Bronchial epithelial cell (primary cell): ENCODE measurements at places on chromosomes 2 and 18.

DNA sequence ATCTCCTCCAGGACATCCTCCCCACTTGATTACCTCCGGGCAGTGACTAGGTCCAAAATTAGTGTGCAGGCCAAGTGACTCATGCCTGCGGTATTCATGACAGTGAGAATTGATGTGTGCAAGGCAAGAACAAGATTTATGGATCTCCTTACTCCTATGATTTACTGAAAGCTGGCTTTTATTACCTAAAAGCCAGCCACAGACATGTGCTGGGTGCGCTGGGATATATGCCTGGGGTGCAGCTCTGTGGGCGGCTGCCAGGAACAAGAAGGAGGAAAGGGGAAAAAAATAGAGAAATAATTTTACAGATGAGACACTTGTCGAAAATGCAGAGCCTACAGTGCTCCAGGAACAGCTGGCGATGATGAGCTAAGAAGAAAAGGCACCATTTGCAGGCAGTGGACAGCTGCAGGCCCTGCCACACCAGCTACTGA lies 359.3 kb downstream of the CMPK2 start:
- peak; percentile 59 for DNase-seq

DNA sequence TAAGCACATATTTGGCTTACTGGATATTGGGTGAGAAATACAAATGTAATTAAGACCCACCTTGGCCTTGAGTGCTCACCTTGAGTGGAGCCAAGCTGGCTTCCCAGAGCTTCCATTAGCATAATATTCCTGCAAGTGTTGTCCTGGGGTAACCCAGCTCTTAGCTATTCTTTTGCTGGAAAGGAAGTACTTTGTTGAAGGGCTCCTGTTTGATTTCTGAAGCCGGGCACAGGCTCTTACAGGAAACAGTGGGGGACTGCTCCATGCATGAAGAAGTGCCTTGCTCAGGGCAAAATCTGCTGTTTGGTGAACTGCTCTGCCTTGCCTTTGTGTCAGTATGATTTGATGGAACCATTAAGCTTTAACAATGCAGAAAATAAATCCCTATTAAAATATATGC lies 325.4 kb downstream of the SMAD2 start:
- DNase-seq = no peak

GRCh38 chr2:221767106-221768012 lies 195.3 kb upstream of the EPHA4 start:
- DNase-seq = peak; percentile 5

DNA sequence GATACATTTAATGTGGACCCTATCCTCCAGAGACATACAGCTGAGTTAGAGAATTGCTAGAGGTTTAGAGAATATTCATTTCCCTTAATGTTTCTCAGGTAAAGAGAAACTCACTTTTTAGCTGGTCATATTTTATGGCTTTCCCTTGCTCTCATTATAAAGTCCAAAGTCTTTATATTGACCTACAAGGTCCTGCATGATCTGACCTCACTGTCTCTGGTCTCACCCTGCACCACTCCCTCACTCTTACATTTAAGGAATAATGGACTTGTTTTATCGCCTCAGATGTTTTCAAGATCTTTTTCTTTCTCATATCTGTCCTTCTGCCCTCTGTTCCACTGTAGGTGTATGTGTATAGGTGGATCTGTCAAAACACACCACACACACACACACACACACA lies 597.3 kb downstream of the PLCL1 start:
- no peak for DNase-seq

DNA sequence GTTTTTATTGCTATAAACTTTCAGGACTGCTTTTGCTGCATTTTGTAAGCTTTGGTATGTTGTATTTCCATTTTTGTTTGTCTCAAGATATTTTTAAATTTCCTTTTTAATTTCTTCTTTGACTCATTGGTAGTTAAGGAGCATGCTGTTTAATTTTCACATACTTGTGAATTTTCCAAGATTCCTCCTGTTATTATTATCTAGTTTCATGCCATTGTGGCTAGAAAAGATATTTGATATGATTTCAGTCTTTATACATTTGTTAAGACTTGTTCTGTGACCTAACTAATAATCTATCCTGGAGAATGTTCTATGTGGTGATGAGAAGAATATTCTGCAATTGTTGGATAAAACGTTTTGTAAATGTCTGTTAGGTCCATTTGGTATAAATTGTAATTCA lies 62.1 kb downstream of the NUP35 start:
- peak; percentile 15 for DNase-seq

- no peak for DNase-seq
Observed at GRCh38 chr2:70750320-70750719, 17.7 kb downstream of the ADD2 start.

- DNase-seq = no peak
Observed at GRCh38 chr18:10482985-10483949, 28.8 kb downstream of the APCDD1 start.

- no peak for DNase-seq
Observed at GRCh38 chr2:95276244-95276887, 2.1 kb downstream of the PROM2 start.
